ENCODE measurements at places on chromosomes 2 and 18.

DNA sequence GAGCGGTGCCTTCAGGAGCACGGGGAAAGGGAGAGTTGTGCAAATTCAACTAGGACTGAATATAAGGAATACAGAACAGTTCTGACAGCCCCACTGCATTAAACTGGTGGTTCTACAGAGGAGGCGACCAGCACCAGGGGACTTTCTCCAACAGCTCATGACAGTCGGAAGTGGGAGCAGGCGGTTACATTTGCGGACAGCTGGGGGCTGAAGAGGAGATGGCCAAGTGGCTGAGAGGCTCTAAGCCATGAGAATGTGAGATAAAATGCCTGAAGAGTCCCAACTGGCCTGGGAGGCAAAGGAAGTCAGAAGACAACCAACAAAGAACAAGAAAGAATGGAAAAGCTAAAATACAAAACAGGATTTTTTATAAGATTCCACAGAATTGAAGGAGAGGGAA lies 141.3 kb downstream of the L3MBTL4 start:
- DNase-seq, result no peak

DNA sequence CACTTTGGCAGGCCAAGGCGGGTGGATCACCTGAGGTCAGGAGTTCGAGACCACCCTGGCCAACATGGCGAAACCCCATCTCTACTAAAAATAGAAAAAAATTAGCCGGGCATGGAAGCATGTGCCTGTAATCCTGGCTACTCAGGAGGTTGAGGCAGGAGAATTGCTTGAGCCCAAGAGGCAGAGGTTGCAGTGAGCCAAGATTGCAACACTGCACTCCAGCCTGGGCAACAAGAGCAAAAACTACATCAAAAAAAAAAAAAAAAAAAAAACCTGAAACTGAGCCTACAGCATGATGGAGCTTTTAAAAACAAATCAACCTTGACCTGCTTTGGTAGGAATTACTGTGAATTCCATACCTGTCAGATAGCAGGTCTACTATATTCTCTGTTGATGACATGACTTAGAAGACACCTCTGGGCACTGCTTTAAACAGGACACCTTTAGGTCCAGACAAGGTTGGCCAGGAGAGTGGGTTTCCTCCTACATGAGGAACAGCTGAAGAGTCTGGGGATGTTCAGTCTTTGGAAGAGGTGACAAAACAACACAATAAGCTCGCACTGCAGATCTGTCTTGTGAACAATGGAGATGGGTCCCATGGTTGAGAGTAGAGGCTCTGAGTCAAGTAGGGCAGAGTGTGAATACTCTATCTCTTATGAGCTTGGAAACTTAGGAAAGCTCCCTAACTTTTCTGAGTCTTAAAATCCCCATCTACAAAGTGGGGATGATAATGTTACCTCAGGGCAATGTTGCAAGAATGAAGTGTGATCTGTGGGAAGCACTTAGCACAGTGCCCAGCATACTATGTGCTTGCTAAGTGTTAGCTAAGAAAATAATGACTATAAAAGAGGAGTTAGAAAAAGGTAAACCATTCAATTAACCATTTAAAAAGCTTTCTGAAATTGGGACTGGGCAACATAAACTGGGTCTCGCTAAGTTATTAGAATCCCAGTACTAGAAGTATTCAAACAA lies 25.2 kb downstream of the TMEM163 start:
- no peak for DNase-seq

DNA sequence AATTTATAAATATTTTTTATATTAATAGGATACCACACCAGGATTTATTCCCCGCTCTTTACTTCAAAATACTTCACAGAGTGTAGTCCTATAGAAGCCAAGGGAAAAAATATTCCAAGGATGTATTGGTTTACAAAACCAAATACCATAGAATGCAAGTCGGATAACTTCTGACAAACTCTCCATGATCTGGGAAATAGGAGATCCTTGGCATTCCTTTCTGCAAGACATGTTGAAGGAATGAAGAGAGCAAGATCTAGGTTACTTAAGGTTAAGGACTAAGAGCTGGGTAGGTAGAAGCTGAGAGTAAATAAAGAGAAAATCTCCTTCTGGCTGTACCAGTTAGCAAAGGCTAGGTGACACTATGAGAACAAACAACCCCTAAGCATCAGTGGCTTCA lies 141.2 kb downstream of the LRATD1 start:
- DNase-seq, result no peak

DNA sequence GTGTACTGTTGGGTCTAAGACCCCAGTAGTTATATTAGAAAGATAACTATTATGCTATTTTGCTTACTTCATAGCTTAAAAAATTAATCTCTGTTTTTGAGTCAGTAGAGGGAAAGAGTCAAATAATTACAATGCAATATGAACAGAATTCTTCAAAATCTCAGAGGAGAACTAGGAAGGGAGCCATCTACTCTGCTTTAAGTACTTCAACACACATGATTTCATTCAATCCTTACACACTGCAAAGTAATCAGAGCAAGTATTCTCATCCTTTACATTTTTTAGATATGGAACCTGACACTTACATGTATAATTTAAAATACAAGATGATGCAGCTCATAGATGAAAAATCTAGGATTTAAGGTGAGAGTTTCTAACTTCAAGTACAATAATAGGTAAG lies 27.7 kb downstream of the COL5A2 start:
- no peak for DNase-seq

- no peak for DNase-seq
Observed at GRCh38 chr18:7066965-7067555, 50.5 kb downstream of the LAMA1 start.

DNA sequence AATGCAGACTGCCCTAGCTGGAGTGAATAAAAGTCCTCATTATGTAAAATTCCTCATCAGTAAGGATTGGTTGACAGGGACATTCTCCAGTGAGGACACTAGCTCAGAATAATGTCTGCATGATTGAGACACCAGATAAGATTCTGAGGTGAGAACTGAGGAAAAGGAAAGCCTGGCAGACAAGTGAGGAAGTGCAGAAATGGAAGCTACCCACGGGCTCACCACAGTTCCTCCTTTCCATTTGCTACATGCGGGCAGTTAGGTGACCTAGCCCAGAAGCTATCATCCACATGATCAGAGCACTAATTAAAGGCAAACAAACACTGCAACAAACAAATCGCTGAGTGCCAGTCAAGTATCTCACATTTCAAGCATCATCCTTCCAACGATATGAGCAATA lies 27.7 kb downstream of the NETO1 start:
- no peak for DNase-seq

DNA sequence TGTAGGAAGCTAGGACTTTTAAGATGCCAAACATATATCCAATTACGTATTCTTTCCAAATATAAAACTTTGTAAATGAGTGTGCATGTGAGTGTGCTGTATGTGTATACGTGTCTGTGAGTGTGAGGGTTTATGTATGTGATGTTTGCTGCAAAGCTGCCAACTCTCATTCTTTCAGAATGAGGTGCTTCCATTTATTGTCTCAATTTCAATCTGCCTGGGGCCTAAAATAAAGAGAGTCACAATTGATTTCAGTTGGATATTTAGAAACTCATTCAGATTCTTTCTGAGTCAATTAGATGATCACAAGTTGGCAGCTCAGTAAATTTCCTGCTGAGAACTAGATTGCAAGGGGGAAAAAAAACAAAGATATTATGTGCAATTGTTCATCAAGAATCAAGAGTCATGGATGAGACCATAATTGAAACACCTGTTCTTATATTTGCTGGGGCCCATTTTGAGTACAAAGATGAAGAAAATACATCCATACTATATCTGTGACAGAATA lies 621.2 kb upstream of the ACVR2A start:
- no peak for DNase-seq

GRCh38 chr2:215435280-215435869 lies 493 bp downstream of the FN1 start:
- DNase-seq, result no peak

- no peak for DNase-seq
Observed at GRCh38 chr2:158530829-158531228, 74.1 kb downstream of the PKP4 start.

GRCh38 chr2:47783486-47784351 lies 774 bp downstream of the MSH6 start:
- peak; percentile 12 for DNase-seq

GRCh38 chr18:49212819-49213218 lies 247.6 kb downstream of the DYM start:
- peak; percentile 89 for DNase-seq

- peak; percentile 38 for DNase-seq
Observed at GRCh38 chr18:74116633-74117554, 30.7 kb downstream of the FBXO15 start.

DNA sequence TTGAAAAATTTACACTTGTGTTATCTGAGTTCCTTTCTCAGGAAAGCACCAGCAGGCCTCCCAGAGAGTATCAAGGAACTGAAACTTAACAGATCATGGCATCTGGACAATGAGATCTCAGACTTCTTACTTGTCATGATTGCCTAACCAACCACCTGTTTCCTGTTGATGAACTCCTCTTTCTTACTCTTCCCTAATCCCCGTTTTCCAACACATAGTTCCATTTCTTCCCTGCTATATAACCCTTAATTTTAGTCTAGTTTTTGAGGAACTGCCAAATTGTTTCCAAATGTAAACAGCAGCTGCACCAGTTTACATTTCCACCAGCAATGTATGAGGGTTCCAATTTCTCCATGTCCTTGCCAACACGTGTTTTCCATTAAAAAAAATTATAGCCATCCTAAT lies 6.1 kb upstream of the FAM171B start:
- no peak for DNase-seq

DNA sequence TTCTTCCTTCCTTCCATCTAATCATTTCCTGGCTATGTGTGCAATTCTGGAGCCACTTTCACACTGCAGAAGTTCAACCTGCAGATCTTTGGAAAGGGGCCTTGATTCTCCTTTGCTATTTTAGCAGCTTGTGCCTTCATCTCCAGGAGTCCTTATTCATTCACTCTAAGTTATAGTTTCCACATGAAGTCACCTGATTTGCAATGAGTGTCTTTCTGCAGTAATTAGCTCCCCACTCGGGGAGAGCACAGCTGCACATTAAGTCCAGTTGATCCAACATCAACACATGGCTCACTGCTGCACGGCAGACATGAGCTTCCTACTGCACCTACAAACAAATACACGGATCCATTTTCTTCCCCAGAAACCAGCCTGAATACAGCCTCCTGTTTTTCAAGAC lies 323.1 kb upstream of the TNP1 start:
- no peak for DNase-seq

- DNase-seq, result no peak
Observed at GRCh38 chr2:8600456-8600855, 81.4 kb upstream of the ID2 start.

GRCh38 chr2:1804351-1804771 lies 60.0 kb upstream of the PXDN start:
- DNase-seq, result no peak

DNA sequence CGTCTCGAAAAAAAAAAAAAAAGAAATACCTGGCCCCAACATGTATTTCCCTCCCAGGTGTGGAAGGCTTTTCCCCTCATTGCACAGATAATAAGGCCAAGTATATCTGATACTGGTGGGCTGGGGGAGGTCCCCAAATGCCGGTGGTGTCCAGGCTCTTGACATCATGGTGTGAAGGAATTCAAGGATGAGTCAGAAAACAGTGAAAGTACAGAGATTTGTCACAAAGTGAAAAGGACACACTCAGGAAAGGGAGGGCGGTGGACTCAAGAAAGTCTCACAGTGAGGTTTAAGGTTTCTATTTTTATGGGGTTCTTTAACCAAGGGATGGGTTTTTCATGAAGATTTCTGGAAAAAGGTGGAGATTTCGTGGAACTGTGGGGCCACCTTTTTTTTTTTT lies 37.8 kb upstream of the FZD5 start:
- no peak for DNase-seq

GRCh38 chr18:24600076-24600654 lies 139.7 kb downstream of the HRH4 start:
- peak; percentile 50 for DNase-seq

GRCh38 chr2:160269803-160270570 lies 69.9 kb upstream of the ITGB6 start:
- DNase-seq, result peak; percentile 83

- no peak for DNase-seq
Observed at GRCh38 chr18:31176531-31176930, 13.9 kb upstream of the DSC1 start.

DNA sequence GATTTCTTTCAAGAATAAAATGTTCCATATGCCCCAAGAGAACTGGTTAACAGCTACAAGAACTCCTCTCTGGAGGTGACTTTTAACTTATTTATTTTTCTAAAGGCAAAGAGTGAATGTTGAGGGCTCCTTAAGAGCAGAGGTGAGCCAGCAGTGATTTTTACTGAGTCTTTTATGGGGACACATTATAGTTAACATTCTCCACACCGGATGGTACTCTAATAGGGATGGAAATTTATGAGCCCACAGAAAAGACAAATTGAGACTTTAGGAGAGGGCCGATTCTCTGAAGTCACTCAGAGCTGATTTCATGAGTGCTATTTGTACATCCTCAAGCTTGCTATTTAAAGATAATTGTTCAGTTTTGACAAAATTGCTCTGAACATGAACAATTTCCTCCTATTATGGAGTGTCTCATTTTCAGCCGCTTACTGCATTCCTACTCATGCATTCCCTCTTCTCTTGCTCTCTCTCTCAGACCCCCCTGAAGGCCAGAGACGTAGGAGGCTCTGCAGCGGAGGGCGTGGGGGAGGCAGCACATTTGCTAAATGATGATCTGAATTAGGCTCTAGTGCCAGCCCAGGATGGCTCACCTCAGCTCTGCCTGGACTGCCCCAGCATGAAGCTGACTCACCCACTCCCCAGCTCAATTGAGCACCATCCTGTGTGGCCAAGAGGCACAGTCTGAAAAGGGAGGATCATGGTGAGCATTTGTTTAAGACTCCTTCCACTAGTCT lies 5.9 kb upstream of the RPL37A start:
- DNase-seq, result peak; percentile 33

DNA sequence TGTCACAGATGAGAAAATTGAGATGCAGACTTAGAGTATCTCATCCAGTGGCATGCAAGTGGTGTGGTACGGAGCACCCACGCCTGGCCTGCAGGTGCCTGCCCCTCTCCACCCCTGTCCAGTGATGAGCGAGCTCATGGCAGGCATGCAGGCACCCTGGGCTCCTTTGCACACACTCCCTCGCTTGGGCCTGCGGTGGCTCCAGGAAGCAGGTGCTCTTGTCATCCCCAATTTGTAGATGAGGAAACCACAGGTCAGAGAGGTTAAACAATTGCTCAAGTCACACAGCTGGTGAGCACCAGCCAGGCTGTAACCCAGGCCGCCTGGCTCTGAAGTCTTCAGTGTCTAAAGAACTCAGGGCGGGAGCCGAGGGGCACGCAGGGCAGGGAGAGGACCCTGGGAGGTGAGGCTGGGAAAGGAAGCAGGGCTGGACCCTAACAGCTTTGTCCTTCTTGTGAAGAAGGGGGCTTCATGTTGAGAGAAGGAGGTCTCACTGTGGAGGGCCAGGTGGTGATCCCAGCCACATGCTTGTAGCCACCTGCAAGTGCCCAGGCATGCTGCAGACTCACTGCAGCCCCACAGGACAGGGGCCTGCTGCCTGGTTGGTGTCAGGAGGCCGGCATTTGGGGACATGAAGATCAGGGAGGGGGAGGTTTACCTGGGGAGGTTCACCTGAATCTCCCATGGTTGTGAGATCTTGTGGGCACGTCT lies 166.2 kb downstream of the SH3RF3 start:
- DNase-seq, result no peak
